SIG-M5 (cell line): ENCODE measurements at places on chromosomes 3 and 15.

- DNase-seq: no peak
These were observed 871 bp downstream of the MAP1A start for GRCh38 chr15:43518197-43518761.

DNA sequence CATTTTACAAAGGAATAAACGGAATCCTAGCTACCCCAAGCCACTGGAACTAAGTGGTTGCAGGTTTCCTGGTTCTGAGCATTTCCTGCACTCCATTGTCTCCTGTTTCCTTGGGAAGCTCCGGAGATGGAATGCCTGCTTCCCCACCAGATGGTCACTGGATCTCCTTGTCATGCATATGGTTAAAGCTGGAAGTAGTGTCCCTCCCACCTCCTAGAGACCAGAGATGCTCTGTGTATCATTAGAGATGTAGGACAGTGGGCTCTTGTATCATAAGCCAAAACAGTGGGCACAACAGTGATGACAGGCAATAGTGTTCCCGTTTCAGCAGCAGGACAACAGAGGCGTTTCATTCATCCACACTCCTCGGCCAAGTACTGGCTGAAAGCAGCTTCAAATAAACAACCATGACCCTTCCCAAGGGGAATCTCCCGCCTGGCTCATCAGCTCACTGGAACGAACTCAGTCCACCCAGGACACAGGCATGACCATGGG, 136.2 kb upstream of the EIF1B start:
- DNase-seq: no peak

DNA sequence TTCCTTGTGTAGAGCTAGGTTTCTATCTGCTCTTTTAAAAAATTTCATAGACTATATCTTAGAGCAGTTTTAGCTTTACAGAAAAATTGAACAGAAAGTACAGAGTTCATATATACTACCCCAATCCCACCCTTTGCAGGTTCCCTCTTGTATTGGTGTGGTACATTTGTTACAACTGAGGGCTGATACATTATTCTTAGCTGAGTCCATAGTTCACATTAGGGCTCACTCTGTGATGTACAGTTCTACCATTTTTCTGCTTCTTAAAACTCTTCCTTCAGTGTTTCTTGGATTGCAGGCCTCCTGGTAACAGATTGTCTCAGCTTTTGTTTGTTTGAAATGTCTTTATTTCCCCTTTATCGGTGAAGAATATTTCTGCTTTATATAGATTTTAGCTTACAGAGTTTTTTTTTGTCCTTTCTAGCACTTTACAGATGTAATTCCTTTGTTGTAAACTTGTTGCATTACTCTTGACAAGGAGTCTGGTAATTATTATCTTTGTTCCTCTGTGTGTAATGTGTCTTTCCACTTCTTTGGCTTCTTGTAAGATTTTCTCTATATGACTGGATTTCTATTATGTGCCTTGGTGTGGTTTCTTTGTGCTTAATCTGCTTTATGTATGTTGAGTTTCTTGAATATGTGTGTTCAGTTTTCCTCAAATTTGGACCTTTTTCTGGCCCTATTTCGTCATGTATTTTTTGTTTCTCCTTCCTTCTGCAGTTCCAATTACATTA, 25.3 kb downstream of the MEF2A start:
- no peak for DNase-seq

DNA sequence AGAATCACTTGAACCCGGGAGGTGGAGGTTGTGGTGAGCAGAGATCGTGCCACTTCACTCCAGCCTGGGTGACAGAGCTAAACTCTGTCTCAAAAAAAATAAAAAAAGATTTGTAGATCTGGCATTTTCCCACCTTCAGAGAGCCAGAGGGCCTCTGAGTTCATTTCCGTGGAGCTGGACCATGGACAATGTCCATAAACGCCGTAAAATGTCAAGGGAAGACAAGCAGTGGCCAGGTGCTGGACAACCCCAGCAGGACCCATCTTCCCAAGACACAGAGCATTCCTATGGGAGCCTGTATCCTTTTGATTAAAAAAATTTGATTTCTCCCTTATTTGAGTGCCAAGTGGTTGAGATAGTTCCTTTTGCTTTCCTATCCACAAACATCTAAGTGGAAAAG, 67.4 kb upstream of the NR2E3 start:
- no peak for DNase-seq

- DNase-seq: no peak
These were observed 16.2 kb upstream of the ITGA11 start for GRCh38 chr15:68447976-68448755.

- no peak for DNase-seq
These were observed 13.0 kb downstream of the DCLK3 start for GRCh38 chr3:36751326-36751725.

- DNase-seq: no peak
These were observed 27.9 kb upstream of the GP9 start for GRCh38 chr3:129032716-129033115.

DNA sequence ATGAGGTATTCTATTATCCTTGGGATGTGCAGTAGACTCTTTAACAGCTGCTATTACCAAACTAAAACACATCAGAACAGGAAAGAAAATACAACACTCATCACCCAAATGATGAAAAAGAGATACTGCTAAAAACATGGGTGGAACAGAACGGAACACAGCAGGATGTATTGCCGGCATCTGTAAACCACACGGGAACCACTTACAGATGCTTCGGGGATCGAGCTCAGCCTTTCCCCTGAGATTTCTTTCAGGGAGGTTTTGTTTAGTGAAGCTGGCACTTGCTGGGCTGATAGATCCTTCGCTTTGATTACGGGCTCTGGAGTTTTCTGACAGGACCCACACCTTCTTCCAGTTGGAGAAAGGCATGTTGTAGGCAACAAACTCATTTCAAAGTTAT, 182.3 kb upstream of the FAM3D start:
- no peak for DNase-seq

GRCh38 chr15:99509686-99510461, 55.9 kb upstream of the MEF2A start:
- DNase-seq: no peak

DNA sequence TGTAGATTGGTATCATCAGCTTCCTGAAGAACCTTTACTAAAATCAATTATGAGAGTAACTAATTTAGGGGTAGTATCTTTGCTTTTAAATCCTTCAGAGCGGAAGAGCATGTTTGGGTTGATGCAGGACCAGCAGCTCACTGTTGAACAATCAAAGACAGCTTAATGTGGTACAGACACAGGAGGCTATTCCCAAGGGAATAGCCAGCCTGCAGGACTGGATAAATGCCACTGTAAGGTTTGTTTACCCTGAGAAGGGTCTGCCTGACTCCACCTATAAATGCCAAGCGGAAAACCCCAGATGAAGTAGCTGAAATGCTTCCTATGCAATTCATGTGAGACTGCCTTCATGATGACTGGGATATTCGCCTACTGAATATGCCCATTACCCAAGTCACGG, 16.0 kb upstream of the STAC start:
- no peak for DNase-seq

DNA sequence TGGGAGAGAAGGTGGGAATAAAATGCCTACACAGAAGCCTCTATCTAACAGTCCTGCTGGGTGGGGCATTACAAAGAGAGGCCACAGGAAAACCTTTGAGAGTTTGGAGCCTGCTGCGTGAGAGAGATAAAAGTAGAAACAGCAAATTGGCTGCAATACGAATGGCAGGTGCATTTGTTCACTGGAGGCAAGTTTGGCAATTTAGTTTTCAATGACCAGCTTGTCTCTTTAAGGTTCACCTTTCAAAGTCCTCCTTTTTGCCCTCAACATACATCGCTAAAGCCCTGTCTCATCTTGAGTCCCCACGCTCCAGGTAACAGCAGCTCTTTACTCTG, 405.7 kb downstream of the LSAMP start:
- no peak for DNase-seq

DNA sequence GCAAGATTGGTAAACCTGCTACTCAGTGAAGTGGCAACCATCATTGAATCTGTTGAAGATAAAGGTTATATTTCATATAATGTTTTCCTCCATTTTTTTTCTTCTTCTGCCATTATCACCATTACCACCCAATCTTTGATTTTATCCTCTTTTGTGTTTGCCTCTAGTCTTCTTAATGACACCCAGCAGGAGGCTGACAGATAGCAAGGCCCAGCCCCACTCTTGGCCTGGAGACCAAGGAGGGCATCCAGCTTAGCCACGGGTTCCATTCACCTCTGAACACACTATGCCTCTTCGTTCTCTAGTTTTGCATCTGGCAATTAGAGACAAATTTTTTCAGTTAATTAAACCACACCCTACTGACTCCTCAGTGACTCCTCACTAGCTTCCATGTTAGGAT, 129.7 kb downstream of the TPRG1 start:
- DNase-seq: no peak

DNA sequence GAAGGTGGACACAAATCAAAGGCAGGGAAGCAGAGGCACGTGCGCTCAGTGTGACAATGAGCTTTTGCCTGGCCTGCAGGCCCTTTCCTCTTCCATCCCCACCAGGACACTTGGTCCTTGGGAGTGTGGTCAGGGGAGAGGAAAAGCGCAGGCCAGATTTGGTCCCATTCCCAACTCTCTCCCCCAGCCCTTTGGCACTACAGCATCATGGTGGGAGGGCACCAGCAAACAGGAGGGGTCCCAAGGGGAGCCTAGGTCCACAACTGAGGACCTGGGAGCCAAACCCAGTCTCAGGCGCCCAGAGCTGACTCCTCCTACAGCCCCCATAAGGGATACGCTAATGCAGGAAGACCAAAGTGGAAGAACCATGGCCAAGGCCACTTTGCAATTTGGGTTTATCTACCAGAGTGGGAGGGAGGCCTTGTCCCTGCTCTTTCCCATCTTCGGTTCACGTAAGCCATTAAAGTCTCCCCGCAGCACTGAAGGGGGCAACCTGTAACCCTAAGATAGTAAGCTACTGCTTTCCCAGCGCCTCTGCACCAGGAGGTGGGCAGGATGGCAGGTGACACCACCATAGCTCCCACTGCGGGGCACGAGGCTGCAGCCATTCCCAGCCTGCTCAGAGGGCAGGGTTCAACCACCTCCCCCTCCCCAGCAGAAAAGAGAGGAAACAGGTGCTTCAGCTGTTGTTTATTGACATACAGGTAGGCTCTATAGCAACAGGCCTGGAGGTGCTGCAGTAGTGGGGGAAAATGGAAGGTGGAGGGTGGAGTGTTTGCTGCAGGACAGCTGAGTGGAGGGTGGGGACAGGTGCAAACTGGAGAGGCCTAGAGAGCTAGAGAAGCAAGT, 993 bp upstream of the GRAMD2A start:
- DNase-seq: no peak

DNA sequence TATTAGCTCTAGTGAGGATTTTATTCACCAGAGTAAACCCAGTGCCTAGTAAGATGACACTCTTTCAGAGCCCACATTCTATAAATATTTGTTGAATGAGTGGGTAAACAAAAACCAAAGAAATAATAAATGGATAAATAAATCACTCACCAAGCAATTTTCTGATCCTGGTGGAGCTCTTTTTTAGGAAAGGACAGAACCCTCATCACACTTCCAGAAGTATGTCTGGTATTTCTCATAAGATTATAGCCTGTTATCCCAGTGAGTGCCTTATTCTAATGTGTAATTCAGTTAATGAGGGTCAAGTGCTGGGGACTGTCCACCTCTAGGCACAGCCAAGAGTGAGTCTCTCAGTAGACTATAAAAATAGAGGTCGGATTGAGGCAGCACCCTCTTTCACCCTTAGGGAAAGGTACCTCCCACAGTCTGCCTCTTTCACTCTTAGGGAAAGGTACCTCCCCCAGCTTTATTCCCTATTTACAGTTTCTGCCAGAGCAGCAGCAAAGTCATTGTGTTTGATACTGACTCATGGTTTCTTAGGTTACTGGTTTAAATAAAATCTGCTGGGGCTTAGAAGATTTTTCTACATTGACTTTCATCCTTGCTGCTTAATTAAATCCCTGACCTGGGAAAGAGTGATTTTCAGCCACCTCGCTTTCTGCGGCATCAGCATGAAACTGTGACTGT, 145.0 kb downstream of the STAC start:
- no peak for DNase-seq

GRCh38 chr3:50167069-50167840, 12.1 kb downstream of the SEMA3F start:
- no peak for DNase-seq

GRCh38 chr3:27666272-27666671, 55.9 kb downstream of the EOMES start:
- no peak for DNase-seq

GRCh38 chr15:94411285-94411684, 179.9 kb downstream of the MCTP2 start:
- DNase-seq: no peak

GRCh38 chr15:88881775-88882174, 13.6 kb downstream of the HAPLN3 start:
- no peak for DNase-seq

GRCh38 chr15:48794697-48795134, 16.2 kb downstream of the CEP152 start:
- peak; percentile 41 for DNase-seq

- no peak for DNase-seq
These were observed 75.1 kb downstream of the VGLL4 start for GRCh38 chr3:11568503-11569155.

GRCh38 chr3:119978554-119979208, 115.6 kb downstream of the GSK3B start:
- DNase-seq: no peak

- DNase-seq: no peak
These were observed 859.6 kb downstream of the EPHA3 start for GRCh38 chr3:89966877-89967665.

DNA sequence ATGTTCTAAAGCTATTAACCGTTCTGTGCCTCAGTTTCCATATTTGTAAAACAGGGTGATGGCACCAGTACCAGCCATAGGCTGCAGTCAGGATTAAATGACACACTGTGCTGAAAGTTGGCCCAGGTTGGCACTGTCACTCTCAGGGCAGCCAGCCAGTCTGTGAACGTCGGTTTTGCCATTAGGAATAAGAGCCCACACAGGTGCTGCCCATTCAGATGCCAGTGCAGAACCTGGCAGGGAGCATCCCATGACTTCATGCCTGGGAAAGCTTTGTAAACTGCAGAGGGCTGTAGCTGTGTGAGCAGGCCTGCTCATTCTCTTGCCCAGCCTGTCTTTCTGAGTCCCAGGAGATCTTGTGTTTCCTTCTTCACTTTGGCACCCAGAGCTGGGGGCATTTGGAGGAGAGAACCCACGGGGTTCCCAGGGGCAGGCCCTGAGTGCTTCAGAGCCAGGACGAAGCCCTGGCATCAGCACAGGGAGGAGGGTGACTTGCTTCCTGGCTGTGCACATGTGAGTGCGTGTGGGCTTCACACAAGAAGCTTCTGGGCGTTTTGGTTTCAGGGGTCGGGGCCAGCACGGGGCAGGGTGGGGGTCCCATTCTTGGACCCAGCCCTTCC, 46.9 kb downstream of the ZNF710 start:
- no peak for DNase-seq

GRCh38 chr3:67176396-67176795, 178.3 kb downstream of the KBTBD8 start:
- no peak for DNase-seq

- no peak for DNase-seq
These were observed at the start of gene TMOD2 for GRCh38 chr15:51750792-51751696. Gene TMOD2 (plus strand): TSS chr15:51751597. CDS start chr15:51766442, 14,845 bp downstream.

GRCh38 chr3:184491867-184492615, 69.5 kb upstream of the EPHB3 start:
- peak; percentile 53 for DNase-seq

DNA sequence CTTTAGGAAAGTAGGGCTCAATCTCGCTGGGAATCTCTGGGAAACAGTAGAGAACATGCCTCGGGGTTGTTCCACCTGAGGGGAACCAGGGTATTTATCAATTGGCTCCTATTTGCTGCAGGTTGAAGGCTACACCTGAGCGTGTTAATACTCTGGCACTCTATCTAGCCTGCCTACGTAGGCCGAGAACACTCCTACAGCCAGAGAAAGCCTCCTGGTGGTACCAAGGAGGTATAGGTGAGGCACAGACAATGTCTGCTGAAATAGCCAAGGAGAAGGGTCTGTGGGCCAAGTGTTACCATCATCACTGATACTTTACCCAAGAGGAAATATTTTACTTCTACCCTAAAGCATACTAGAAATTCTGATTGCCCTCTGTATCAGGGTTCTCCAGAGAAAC, 341.0 kb upstream of the UBE2E2 start:
- no peak for DNase-seq
